Stimulated activated CD8-positive, alpha-beta memory T cell treated with anti-CD3 and anti-CD28 coated beads, Interleukin-7, amount 100 ng/mL, for 4 hours (primary cell): ENCODE measurements at places on chromosomes 1 and 21.

GRCh38 chr1:51327386-51327785 lies 3.0 kb downstream of the TTC39A start:
- DNase-seq: no peak

DNA sequence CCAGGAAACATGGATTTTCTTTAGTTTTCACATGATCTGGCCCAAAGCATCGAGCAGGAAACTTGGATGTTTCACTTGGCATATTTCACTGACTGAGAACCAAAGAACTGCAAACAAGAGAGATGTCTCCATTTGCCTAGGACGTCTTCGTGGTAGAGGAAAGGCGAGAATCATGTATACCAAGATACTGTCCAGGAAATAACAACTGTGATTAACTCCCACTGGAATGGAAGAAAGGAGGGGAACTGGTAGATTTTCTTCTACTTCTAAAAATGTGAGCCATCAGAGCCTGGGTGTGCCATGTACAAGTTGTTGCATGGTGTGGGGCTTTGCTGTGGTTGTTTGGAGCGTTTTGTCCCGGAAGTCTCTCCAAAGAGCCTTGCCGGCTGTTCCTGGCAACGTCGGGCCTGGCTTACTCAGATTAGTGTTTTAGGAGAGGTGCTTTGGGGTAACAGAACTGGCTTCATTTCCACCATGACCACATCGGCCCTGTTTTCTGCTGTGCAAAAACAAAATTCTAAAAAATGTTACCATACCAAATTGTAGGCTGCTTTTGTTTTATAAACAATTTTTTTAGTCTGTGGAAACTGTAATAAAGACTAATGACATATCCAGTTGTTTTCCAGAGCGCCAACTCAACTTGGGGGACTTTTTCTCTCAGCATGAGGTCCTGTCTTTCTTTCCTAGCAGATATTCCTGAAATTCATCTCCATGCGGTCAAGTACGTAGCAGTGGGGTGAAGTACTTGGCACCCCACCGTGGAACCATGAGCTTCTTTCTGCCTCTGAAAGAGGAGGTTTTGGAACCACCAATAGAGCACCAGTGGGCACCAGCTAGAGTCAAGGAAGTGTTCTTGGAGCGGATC lies 118.3 kb downstream of the TM2D1 start:
- no peak for DNase-seq

- no peak for DNase-seq
These were observed 55.1 kb upstream of the GJA5 start for GRCh38 chr1:147815503-147815902.

GRCh38 chr21:33824156-33824941 lies 91.3 kb downstream of the ATP5PO start:
- DNase-seq: no peak

DNA sequence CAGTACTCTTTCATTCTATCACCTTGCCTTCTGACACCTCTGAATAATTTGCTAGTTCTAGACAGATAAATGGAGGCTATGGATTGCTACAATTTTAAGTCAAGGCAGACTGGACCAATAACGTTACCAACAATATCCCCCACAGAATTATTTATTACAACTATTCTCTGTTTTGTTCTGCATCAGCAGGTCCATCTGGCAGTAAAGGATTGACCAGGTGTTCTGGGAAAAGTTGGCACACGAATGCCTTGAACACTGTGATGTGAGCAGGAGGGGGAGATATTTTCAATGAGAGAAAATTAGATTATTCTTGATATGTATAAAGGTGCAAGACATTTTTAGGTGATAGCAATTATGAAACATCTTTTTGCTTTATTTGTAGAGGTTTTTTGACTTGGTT lies 718.8 kb upstream of the TMPRSS15 start:
- DNase-seq: no peak

- no peak for DNase-seq
These were observed 11.2 kb upstream of the IGSF3 start for GRCh38 chr1:116678732-116679090.

DNA sequence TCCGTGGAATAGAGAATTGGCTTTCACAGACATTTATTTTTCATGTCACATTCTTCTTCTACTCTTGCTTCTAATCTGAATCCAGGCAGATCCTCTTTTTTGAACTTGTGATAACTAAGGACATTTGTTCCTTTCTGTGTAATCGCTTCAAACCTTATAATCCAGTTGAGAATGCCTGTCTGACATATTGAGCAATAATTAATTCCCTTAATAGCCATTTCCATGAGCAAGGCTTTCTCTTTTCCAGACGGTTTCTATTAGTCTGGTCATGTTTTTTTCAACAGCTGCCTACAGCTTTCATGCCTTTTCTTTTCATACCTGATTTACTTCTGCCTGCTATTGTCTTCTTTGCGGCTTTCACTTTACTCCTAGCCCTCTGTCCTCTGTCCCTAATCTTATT lies 163.4 kb downstream of the CYYR1 start:
- DNase-seq: no peak

- DNase-seq: no peak
These were observed 3.6 kb downstream of the ZC3H12A start for GRCh38 chr1:37477946-37478345.

DNA sequence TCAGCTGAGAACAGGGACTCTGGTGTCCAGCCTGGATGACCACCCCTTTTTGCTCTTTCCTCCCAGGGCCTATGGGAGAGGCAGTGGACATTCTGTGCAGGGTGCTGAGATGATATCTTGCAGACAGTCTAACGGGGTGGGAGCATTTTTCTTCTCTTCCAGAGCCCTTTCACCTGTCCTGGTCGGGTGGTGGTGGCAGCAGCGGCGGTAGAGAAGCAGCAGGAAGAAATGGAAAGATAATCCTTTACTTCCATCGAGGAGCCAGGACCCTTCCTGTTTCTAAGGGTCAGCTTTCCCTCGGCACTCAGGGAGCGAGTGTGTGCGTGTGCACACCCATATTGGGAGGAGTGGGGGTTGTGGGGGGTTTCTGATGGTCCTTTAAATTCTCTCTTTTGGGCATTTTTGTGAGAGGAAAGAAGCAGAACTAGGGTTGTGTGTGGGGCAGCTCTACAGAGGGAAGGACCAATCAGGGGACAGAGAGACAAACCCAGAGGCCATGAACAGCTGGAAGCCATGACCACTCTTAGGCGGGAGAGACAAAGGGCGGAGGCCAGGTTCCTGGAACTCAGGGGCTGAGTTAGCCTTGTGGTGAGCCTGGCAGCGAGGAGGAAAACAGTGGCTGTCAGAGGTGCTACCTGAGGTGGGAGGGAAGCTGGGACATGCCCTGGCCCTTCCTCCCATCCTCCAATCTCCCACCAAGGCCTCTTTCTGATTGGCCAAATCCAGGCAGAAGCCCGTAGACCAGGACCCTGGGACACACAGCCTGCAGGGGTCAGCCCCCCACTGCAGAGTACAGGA lies 31.2 kb upstream of the CSF3R start:
- DNase-seq: no peak

DNA sequence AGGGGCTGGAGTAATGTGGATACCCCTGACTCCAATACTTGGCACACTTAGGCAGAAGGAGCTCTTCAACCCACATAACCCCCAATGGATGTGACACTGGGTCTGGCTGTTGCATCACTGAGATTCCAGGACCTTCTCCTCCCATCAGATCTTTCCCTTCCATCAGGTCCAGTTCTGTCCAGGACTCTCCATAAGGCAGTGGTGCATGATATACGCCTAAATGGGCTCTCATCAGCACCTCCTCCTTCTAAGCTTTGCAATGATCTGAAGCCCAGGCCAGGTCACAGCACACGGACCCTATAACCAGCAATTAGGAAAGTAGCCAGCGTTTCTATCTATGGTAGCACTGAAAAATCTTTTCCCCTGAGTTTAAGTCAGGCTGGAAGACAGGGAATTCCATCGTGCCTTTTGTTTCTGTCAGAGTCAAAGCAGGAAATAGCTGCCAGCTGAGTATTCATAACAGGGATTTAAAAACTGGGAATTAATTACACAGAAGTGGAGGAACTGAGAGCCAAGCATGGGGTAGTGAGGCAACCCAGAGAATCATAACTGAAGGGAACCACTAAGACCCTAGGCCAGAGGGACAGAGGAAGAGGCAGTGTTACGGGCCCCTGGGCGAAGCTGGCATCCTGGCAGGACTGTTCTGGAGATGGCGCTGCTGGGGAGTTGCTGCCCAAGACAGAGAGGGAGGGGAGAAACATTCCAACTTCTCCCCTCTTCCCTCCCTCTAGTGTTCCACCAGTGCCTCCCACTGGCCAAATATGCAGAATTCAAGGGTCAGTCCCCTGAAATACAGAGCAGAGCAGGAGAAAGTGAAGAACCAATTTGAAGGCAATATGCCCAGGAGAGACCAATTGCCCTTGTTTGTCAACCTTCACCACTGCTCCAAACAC lies 37.5 kb upstream of the HOOK1 start:
- no peak for DNase-seq

DNA sequence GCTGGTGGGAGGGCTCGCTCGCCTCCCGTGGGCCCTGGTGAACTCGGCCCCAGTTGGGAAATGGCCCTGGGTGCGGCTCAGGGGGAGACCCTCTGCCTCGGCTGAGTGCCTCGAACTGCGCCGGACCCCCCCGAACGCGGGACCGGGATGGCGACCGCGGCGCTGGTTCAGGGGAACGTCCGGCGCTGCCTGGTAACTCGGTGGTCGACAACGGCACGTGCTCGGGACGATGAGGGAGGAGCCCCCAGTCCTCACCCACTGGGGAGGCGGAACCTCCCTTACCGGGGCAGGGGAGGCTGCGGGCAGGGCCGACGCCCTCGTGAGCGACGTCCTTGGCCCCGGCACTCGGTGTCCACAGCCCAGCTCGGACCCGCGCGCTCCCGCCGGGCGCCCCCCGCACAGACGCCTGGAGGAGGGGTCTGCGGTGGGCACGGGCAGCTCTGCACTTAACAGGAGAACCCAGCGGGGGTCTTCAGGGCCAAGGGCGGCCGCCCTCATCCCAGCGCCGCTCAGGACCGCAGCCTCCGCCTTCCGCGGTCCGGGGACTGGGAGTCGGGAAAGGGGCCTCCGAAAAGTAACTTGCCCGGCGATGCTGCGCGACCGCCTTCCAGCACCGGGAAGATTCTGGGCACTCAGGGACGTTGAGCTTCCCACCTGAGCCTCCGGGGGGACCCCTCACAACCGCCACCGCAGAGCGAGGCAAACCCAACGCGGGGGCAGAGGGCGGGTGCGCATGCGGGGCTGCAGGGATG lies 1.7 kb downstream of the HES4 start:
- DNase-seq: no peak

- no peak for DNase-seq
These were observed 105.9 kb upstream of the POU3F1 start for GRCh38 chr1:38152351-38153065.

DNA sequence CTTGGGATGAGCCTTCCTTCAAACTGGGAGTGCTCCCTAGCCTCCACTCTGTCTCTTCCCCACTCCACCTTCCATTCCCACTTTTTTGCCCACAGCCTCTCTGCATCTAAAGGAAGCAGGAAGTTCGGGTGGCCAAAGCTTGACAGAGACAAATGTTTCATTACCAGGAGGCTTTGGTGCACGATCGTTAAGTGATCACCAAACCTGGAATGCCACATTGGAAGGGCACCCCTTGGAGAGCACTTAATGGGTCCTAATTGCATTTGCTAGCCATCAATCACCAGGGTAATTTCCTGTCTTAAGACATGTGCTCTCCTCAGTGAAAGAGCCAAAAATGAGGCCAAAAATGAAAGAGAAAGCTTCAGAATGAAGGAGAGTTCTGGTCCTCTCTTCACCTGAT lies 206.5 kb downstream of the TNR start:
- DNase-seq: no peak

- DNase-seq: no peak
These were observed 249.3 kb upstream of the DUSP10 start for GRCh38 chr1:221991221-221991620.

- DNase-seq: no peak
These were observed 50.7 kb upstream of the TRAPPC10 start for GRCh38 chr21:43961382-43961909.

DNA sequence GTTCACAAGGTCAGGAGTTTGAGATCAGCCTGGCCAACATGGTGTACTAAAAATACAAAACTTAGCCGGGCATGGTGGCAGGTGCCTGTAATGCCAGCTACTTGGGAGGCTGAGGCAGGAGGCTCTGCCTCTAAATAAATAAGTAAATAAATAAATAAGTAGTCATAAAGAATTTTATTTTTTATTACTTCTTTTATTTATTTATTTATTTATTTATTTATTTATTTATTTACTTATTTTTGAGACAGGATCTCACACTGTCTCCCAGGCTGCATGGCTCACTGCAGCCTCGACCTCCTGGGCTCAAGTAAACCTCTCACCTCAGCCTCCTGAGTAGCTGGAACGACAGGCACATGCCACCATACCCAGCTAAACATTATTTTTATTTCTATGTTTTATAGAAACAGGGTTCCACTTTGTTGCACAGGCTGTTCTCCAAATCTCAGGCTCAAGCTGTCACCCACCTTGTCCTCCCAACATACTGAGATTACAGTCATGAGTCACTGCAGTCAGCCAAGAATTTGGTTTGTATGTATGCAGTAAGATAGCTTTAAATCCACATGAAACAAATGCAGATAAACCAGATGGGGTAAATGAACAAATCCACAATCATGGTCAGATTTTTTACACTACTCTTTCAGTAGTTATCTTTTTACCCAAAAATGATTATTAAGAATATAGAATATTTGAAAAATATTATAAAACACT lies 523.3 kb upstream of the RGS18 start:
- no peak for DNase-seq

DNA sequence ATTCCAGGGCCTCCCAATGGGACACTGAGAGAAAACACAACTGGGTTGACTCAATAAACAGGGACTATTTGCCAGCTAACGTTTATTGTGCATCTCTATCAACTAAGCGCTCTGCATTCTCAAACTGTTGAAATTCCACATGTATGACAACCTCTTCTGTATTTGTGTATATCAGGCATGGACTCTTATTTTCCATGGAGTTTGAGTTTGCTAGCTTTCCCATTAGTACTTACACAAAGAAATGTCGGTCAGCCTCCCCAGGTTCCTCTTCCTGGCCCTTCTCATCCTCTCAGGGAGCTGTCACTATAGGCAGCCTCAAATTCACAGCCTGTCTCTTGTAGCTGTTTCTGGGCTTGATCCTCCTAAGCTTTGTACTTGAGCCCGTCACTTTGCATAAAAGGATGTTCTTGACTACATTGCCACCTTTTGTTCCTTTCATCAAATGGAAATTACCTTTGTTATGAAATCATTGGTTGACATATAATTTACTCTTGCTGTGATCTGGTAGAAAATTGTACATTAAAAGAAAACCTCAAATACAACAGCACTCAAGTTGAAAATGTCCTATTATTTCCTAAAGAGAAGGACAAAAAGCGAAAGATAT lies 60.0 kb upstream of the NTPCR start:
- no peak for DNase-seq

GRCh38 chr1:70528590-70529333 lies 117.7 kb downstream of the CTH start:
- DNase-seq: no peak

- DNase-seq: no peak
These were observed 31.7 kb upstream of the TMEM125 start for GRCh38 chr1:43238085-43238484.

- DNase-seq: no peak
These were observed 265.4 kb downstream of the FOXD2 start for GRCh38 chr1:47703156-47703825.

GRCh38 chr1:108862698-108863477 lies 6.0 kb upstream of the AKNAD1 start:
- DNase-seq: no peak
